Liver (tissue), 10 donors: ENCODE measurements at places on chromosomes 1 and 21. TPM values are rescaled to one million over a fixed set of nuclear protein-coding genes. Genes with fewer than 3 reads are reported as not detected.

GRCh38 chr1:26546375-26546774, 16.8 kb downstream of the RPS6KA1 start:
- no peak for DNase-seq
- H3K4me3 ChIP-seq: peak overlapping the region; percentile 41
- no peaks in the 10 kb centered on the region for H3K36me3 ChIP-seq
- peak overlapping the region; percentile 21 for H3K27ac ChIP-seq
- H3K27me3 ChIP-seq: no peaks in the 10 kb centered on the region

DNA sequence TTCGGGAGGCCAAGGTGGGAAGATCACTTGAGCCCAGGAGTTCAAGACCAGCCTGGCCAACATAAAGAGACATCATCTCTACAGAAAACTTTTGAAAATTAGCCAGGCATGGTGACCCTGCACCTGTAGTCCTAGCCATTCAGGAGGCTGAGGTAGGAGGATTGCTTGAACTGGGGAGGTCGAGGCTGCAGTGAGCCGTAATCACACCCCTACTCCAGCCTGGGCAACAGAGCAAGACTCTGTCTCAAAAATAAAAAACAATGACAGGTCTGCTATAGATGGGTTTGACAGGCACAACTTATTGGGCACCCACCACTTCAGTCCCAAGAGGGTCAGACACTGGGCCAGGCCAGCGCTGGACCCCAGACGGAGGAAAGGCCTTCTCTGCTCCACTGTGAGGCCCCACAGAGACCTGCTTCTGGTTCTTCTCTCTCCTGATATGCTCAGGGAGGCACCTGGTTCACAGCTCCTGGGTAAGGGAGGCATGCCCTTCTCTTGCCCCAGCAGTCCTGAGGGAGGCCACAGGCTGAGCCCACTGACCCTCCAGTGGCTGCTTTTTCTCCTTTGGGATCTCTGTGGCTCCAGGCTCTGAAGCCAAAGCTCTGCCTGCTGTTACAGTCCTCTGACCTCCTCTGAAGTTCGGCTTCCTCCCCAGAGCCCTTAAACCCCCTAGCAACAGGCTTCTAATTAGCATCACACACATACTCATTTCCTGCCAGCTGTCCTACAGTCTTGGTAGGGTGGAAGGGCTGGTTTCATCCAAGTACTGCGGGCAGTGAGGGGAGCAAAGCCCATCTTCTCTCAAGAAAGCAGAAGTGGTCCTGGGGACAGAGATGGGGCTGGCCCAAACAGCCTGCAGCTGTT, 14.4 kb downstream of the S100A16 start:
- H3K27me3 ChIP-seq: no peaks in the 10 kb centered on the region
- H3K4me1 ChIP-seq: no peaks in the 10 kb centered on the region
- no peak overlapping the region for H3K27ac ChIP-seq
- H3K4me3 ChIP-seq: no peak overlapping the region
- no peak for DNase-seq

- no peak overlapping the region for H3K4me3 ChIP-seq
- H3K36me3 ChIP-seq: no peaks in the 10 kb centered on the region
- no peaks in the 10 kb centered on the region for H3K27me3 ChIP-seq
- no peak overlapping the region for H3K27ac ChIP-seq
These were observed 6.8 kb downstream of the IKBKE start for GRCh38 chr1:206477110-206477509.

GRCh38 chr1:47410068-47410455, 6.0 kb upstream of the FOXE3 start:
- H3K27ac ChIP-seq: no peak overlapping the region
- no peaks in the 10 kb centered on the region for H3K4me1 ChIP-seq
- H3K36me3 ChIP-seq: no peaks in the 10 kb centered on the region
- no peak overlapping the region for H3K4me3 ChIP-seq
- no peaks in the 10 kb centered on the region for H3K27me3 ChIP-seq

- no peak for DNase-seq
- no peaks in the 10 kb centered on the region for H3K36me3 ChIP-seq
- H3K4me3 ChIP-seq: no peak overlapping the region
- no peaks in the 10 kb centered on the region for H3K27me3 ChIP-seq
These were observed 3.6 kb downstream of the CR1L start for GRCh38 chr1:207648334-207649209.

DNA sequence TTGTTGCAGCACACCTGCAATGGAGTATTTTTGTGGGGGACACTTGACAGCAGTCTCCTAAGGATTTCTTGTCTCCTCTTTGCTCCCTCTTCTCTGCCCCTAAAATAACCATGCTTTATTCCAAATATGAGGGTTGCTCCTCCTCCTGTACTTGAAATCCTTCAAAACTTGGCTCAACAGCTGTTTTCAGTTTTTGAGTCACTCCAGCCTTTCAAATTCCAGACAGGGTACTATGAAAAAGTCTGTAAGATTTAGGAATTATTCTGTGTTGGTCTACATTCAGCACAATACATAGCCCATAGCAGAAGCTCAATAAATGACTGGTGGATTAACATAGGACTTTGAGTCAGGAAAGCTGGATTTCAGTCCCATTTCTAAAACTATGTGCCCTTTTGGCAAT, 5.5 kb downstream of the AP4B1 start:
- H3K27me3 ChIP-seq: no peaks in the 10 kb centered on the region
- H3K36me3 ChIP-seq: peaks cover 22% of the 10 kb centered on the region
- H3K4me1 ChIP-seq: peaks cover 7% of the 10 kb centered on the region
- no peak overlapping the region for H3K27ac ChIP-seq
- no peak overlapping the region for H3K4me3 ChIP-seq

GRCh38 chr1:6102532-6102845, 56.8 kb downstream of the KCNAB2 start:
- no peak for DNase-seq
- no peaks in the 10 kb centered on the region for H3K36me3 ChIP-seq
- no peak overlapping the region for H3K27ac ChIP-seq
- H3K4me1 ChIP-seq: no peaks in the 10 kb centered on the region

DNA sequence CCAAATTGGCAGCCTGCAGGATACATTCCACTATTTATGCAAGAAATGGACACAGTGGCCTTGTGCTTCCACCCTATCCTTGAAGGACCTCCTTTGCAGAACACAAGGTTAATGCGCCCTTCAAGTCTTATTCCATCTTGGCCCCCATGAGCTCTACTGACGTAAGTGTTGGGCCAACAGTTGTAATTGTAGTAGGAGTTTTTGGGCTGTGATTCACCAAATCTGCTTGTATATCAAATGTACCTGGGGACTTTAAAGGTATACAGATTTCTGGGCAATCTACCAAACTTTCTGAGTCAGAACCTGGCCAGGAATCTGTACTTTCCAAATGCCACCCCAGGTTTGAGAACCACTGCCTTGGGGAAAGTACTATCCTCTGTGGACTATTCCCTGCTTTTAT, 100.9 kb upstream of the MARK1 start:
- no peak overlapping the region for H3K4me3 ChIP-seq
- H3K4me1 ChIP-seq: no peaks in the 10 kb centered on the region
- no peaks in the 10 kb centered on the region for H3K36me3 ChIP-seq
- DNase-seq: no peak
- no peaks in the 10 kb centered on the region for H3K27me3 ChIP-seq

DNA sequence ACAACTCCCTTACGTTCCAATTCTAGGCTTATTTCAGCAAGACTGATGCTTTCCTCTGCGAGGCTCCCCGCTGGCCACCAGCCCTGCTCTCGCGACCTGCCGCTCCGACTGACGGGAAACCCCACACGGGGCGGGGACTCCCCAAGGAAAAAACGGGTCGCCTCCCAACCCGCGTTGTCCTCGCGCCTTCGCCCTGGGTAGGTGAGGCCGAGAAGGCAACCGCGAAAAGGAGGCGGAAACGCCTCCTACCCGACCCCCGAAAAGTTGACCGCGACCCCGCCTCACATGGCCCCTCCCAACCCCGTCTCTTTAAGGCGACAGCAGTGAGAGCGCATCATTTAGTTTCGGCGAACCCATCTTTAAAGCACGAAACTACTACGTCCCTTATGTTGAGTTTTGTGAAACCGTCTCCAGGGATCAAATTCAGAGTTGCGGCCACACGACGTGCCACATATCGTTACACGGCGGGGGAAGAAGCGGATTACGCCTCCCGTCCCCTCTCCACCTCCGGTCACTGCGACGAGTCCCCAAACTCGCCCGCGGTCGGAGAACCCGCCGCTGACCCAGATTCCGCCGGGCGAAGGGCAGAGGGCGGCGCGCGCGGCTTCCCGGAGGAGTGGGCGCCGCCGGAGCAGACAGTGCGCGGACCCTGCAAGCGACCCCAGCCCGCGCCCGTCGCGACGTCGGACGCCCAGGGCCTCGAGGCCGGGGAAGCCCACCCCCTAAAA, 1.2 kb downstream of the ANP32E start:
- peaks cover 7% of the 10 kb centered on the region for H3K4me1 ChIP-seq
- H3K36me3 ChIP-seq: no peaks in the 10 kb centered on the region
- peak overlapping the region; percentile 98 for H3K27ac ChIP-seq
- no peaks in the 10 kb centered on the region for H3K27me3 ChIP-seq

- H3K4me3 ChIP-seq: no peak overlapping the region
- no peaks in the 10 kb centered on the region for H3K27me3 ChIP-seq
- no peak overlapping the region for H3K27ac ChIP-seq
- no peak for DNase-seq
These were observed 92.5 kb downstream of the SLC25A24 start for GRCh38 chr1:108107658-108108057.

DNA sequence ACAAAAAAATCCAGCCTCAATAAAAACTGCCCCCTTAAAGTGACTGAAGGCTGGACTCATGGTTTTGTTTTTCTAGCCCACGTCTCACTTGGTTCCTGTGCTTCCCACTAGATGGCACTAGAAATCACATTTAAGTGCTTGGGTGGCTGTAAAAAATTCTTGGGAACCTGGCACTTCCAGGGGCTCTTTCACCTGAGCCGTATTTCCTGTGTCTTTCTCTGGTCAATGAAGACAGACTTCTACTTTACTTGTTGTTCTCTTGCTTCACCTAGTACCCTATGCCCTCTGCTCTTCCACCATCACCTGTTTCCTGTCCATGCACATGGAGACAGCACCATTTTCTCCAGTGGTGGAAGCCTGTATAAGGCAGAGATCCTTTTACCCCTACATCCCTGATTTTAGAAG, 20.0 kb downstream of the METTL13 start:
- no peak overlapping the region for H3K4me3 ChIP-seq
- no peak for DNase-seq
- no peaks in the 10 kb centered on the region for H3K4me1 ChIP-seq

GRCh38 chr1:39896909-39897685, 4.6 kb downstream of the MYCL start:
- peaks cover 39% of the 10 kb centered on the region for H3K4me1 ChIP-seq
- peaks cover 3% of the 10 kb centered on the region for H3K36me3 ChIP-seq
- no peaks in the 10 kb centered on the region for H3K27me3 ChIP-seq
- no peak overlapping the region for H3K4me3 ChIP-seq

- H3K27me3 ChIP-seq: no peaks in the 10 kb centered on the region
- no peak overlapping the region for H3K27ac ChIP-seq
- no peak for DNase-seq
These were observed 3.7 kb downstream of the KNCN start for GRCh38 chr1:46547481-46548383.

GRCh38 chr1:8639148-8639547, 178.3 kb downstream of the RERE start:
- peaks cover 41% of the 10 kb centered on the region for H3K4me1 ChIP-seq
- no peaks in the 10 kb centered on the region for H3K36me3 ChIP-seq
- no peak overlapping the region for H3K4me3 ChIP-seq

DNA sequence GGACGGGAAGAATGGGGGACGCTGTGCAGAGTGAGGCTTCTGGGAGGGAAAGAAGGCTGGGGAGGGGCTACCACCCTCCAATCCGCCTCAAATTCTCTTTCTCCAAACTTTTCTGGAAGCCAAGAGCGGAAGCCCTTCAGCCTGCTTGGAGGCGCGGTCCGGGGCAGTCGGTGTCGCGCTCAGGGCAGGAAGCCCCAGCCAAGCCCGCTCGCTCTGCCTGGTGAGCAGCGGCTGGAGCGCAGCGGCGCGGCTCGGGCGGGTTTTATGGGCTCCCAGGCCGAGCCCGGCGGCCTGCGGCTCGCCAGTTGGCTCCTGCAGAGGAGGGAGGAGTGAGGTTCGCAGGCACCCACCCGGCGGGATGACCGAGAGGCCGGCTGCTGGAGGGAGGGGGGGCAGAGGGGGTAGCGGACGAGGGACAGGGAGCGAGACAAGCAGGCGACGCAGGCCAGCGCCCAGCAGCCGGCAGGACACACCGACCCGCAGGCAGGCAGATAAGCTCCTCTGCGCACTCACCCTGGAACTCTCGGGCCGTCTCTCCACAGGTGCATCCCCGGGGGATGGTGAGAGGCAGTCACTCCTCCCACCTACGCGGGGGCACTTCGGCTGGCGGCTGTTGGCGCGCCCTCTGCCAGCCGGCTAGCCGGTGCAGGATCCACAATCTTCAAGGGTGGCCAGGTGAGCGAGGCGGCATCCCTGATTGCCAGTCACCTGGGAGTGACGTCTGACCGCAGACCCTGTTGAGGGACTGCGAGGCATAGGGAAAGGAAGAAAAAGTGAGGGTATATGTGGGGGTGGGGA, at the start of gene AVPR1B:
Gene AVPR1B, minus strand, starts transcription at position 238 of the 798 bp plus-strand sequence. CDS start 498 bp downstream, outside the sequence.
- no peaks in the 10 kb centered on the region for H3K36me3 ChIP-seq
- peak within 1 kb of the TSS; percentile 18 for H3K4me3 ChIP-seq
- H3K27me3 ChIP-seq: no peaks in the 10 kb centered on the region
- H3K27ac ChIP-seq: no peak within 1 kb of the TSS

DNA sequence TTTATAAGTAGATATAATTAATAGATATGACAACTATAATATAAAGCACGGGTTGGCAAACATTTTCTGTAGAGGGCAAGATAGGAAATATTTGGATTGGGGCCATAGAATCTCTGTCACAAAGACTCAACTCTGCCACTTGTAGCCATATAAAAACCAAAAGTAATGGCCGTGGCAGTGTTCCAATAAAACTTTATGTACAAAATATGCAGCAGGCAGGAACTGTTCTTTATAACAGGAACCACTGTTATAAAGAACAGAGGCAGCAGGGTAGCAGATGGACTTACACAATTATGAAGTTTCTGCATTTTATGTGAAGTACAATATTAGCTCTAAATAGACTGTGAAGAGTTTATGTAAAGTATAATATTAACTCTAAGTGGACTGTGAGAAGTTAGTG, 16.9 kb upstream of the QSOX1 start:
- H3K36me3 ChIP-seq: no peaks in the 10 kb centered on the region
- H3K27me3 ChIP-seq: no peaks in the 10 kb centered on the region
- no peak overlapping the region for H3K27ac ChIP-seq
- H3K4me3 ChIP-seq: no peak overlapping the region
- no peak for DNase-seq
- no peaks in the 10 kb centered on the region for H3K4me1 ChIP-seq

- DNase-seq: no peak
- H3K27me3 ChIP-seq: no peaks in the 10 kb centered on the region
- H3K36me3 ChIP-seq: no peaks in the 10 kb centered on the region
- H3K4me1 ChIP-seq: no peaks in the 10 kb centered on the region
These were observed 143.0 kb upstream of the GRIK3 start for GRCh38 chr1:37177230-37177864.

GRCh38 chr1:59013276-59013927, 229.6 kb upstream of the JUN start:
- H3K27me3 ChIP-seq: no peaks in the 10 kb centered on the region
- no peaks in the 10 kb centered on the region for H3K36me3 ChIP-seq
- no peak overlapping the region for H3K4me3 ChIP-seq
- H3K27ac ChIP-seq: peak overlapping the region; percentile 40
- H3K4me1 ChIP-seq: no peaks in the 10 kb centered on the region

The PLA2G4A gene
- polyA plus RNA-seq: 0.78 TPM

The RGS7 gene
- polyA plus RNA-seq: 0.18 TPM

The MMEL1 gene
- polyA plus RNA-seq: not detected

The RIPK4 gene
- polyA plus RNA-seq: 4.7 TPM

The CFAP126 gene
- not detected for polyA plus RNA-seq

The LAMC2 gene
- polyA plus RNA-seq: 0.14 TPM

The HLX gene
- 8.3 TPM for polyA plus RNA-seq

The TRIM63 gene
- not detected for polyA plus RNA-seq

The PLA2G2C gene
- polyA plus RNA-seq: not detected

The HSPB7 gene
- 0.28 TPM for polyA plus RNA-seq
